Fibroblast of the aortic adventitia (primary cell): ENCODE measurements at places on chromosomes 2 and 18.

DNA sequence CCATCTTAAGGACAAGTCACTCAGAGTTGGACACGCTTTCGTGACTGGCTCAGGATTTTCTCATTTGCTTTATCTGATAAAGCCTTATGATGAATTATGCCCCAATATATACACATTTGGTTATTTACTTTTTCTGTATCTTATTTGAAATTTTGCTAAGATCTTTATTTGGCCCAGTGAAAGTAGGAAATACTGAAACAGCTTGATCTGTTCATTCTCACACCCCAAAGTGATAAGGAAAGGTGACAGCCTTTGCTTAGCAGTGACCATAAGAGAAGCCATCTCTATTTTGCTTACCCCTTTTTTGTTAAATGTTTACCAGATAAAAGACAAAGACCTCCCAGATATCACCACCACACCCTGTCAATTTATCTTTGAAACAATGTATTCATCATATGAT is 428.3 kb downstream of the PARD3B start:
- no peak for DNase-seq

GRCh38 chr2:59025157-59025757 is 784.1 kb upstream of the FANCL start:
- DNase-seq: peak; percentile 5

DNA sequence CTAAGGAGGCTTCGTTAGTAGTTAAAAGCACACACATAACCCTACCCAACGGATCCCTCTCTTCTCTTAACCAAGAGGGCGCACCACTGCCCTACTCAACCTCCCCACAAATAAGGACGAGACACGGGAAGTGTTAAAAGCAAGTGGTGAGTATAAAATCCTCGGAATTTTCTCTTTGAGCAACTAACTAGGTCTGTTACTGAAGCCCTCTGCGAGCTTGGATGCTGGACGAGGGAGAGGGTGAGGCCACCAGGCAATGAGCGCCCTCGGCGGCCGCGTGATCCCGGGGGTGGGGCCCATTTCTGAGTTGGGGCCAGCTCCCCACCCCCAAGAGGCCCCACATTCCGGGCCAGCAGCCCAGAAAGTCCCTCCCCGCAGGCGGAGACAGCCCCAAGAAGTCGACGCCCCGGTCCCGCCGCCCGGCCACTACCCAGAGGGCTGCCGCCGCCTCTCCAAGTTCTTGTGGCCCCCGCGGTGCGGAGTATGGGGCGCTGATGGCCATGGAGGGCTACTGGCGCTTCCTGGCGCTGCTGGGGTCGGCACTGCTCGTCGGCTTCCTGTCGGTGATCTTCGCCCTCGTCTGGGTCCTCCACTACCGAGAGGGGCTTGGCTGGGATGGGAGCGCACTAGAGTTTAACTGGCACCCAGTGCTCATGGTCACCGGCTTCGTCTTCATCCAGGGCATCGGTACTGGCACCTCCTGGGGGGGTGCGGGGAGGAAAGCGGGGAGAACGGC is at the start of gene CYBRD1:
Gene CYBRD1, plus strand, starts transcription at position 423 of the 736 bp plus-strand sequence. Its CDS starts 72 bp downstream, at position 495.
- peak; percentile 93 for DNase-seq

DNA sequence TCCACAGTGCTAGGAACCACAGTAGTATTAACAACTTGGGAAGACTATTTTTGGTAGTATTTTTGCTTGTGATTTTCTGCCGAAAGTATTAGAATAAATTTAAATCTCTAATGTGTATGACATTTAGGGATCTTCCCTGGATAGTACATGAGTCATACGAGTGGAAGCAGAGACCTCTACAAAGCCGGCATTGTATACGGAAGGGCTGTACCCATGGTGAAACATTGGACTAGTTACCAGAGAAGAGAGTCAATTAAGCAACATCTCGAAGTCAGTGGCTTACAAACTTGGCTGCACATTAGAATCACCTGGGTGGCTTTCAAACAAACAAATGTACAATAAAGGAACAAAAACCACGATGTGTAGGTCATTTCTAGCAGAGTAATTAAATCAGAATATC is 1131.7 kb upstream of the LRRTM1 start:
- DNase-seq: no peak

- DNase-seq: peak; percentile 21
Measured at GRCh38 chr2:191041418-191042161, 27.6 kb upstream of the STAT1 start.
